Suprapubic skin (tissue), 4 donors: ENCODE measurements at places on chromosomes 12 and 14.

DNA sequence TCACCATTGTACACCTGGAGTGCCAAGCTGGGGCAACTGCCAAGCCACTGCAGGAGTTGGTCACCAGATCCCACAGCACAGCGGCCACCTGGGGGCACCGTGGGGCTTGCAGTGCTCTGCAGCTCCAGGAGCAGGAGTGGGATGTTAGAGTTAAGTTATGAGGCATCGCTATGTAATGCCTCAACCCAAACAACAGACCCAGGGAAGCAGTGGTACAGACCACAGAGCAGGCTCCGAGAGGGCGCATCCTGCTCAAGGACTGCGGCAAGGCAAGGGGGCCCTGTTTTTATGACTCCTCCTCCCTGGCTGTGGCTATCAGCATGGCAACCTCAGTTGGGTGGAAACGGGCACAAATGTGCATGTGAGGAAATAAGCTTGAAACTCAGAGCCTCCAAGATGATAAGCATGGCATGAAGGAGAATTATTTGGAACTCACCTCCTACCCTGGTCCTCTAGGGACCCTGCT is 63.1 kb downstream of the ARL6IP4 start:
- no peak for DNase-seq

- no peak for DNase-seq
Measured at GRCh38 chr14:72714094-72714493, 179.8 kb downstream of the DPF3 start.

DNA sequence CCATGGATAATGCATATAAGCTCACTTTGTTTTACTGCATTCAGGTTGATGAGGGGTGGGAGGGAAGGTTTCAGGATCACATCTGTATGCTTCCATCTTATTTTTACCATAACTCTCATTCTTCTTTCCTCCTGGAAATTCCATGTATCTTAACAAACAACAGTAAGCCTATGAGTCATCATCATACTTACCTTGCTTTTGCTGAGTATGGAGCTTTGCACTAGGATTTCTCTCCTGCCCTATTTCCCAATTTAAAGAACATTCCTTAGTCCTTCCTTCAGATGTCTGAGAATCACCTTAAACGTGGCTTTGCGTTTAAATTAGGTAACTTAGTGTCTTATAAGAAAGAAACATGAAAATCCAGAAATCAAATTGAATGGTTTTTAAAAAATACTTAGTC is 1.6 kb upstream of the CLEC14A start:
- no peak for DNase-seq

DNA sequence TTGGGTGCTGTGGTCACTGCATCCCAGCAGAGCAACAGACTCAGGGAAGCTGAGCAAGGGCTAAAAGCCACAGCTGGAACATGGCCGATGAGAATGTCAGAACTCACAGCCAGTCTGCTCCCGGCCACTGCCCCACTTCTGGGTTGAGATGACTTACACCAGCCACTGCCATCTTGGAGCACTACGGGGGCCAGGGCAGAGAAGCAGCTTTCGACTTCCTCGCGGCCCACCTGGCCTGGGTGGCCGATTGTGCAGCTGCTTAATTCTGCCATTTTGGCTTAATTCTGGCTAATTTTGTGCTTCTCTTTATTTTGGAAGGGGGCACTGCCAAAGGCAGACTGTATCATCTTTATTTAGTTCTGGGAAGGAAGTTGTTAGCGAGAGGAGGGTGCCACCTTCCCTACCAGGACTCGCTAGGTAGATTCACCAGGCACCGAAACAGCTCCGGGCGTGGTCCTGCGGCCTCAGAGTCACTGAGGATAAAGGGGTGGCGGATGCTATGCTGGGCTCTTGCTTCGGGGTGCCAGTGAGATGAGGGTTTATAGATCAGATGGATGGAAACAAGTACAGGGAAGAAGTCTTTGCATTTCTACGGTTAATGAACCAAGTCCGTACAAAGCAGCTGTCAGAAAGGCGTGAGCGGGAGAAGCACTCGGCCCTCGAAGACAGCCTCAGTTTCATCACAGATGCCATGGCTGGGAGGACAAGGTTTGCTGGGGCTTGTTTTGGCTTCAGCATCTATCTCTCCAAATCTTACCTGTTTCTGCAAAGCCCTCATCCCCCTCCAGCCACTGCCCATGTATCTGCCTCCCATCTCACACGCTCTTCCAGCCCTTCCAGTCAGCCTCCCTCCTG is 147.8 kb downstream of the PIWIL1 start:
- no peak for DNase-seq

DNA sequence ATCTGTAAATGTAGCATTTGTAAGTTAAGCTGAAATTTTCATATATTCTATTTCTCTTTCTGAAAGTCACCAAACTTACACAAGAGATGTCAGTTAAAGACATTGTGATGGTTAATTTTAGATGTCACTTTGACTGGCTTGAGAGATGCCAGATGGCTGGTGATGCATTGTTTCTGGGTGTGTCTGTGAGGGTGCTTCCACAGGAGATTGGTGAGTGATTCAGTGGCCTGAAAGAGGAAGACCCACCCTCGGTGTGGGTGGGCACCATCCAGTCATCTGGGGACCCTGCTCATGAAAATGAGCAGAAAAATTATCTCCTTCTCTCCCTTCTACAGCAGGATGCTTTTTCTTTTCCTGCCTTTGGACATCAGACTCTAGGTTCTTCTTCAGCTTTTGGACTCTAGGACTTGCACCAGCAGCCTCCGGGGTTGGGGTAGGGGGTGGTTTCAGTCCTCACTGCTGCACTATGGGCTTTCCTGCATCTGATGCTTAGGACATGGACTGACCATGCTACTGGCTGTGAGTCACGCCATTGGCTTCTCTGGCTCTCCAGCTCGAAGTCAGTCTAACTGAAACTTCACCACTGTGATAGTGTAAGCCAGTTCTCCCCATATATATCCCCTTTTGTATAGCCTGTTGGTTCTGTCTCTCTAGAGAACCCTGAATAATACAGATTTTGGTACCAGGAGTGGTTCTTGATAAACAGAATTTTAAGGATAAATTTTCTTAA is 20.9 kb downstream of the PDE6H start:
- no peak for DNase-seq

DNA sequence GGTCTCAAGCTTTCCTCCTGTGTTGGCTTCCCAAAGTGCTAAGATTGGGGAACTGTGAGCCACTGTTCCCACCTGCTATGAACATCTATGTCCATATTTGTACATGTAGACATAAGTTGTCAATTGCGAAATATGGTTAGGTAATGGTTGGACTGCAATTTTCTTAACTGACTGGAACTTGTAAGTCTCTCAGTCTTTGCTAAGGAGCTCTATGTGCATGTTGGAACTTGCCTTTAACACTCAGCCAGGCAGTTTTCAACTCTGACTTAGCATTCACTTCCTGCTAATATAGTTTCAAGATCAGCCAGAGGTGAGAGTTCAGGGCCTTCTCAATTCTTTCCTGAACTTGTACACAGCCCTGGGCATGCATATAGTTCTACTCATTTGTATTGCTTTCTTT is 44.5 kb upstream of the EEA1 start:
- no peak for DNase-seq

DNA sequence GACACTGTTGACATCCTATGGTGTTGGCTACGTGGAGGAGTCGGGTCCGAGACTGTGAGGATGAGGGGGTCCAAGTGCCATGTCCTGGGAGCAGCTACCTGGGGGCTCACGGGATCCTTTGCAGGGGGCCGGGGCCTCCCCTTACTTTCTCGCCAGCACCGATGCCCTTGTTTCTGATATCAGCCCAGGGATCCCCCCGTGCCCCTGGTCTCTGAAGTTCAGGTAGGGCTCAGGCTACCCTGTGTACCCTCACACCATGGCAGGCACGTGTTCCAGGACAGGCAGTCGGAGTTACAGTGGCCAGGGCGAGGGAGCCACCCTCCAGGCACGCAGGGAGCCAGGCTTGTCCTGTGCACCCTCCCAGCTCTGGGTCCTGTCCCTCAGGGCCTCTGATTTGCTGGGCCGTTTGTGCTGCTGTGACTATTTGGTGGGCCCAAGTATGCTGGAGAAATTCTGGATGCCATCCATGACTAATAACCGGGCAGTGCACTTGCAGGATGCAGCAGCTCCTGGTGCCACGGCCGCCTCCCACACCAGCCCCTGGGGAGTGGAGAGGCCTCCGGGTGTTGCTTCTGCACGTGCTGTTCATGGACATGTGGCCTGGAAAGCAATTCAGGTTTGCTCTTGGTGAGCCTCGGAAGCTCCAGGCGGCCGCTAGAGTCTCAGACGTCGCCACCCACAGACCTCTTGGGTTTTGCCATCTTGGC is 93.1 kb upstream of the SFSWAP start:
- no peak for DNase-seq

GRCh38 chr12:131454418-131455217 is 256.3 kb upstream of the SFSWAP start:
- DNase-seq, result no peak

DNA sequence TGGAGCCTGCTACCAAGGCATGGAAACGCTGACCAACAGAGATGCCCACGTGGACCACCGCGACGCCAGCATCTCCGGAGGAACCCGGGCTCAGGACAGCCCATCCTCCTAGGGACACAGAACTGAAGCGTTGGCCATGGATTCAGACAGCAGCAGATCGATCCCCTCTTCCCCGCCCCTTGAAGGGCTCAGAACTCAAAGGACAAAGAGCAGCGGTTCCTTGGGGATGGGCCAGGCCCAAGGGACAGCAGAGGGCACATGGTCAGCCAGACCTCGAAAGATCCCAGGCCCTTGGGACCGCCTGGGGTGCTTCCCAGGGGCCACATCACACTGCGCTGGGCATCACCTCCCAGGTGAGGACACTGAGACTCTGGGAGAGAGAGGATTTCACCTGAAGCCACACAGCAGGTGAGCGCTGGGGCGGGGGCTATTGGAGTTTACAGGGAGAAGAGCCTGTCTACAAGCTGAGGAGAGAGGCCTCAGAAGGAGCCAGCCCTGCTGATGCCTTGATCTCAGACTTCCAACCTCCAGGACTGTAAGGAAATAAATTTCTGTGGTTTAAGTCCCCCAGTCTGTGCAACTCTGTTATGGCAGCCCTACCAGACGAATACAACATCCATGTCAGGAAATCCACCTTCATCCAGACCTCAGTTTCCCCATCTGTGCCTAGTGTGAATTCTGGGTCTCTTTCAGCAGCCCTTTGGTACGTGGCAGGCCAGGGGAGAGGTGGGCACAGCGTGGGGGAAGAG is 49.4 kb downstream of the CCNK start:
- no peak for DNase-seq

- DNase-seq, result no peak
Measured at GRCh38 chr14:71488703-71489191, 443.5 kb upstream of the RGS6 start.

GRCh38 chr14:105087308-105087962 is 22.2 kb upstream of the GPR132 start:
- DNase-seq, result peak; percentile 74

- no peak for DNase-seq
Measured at GRCh38 chr12:42582050-42582449, 7.5 kb downstream of the PRICKLE1 start.

DNA sequence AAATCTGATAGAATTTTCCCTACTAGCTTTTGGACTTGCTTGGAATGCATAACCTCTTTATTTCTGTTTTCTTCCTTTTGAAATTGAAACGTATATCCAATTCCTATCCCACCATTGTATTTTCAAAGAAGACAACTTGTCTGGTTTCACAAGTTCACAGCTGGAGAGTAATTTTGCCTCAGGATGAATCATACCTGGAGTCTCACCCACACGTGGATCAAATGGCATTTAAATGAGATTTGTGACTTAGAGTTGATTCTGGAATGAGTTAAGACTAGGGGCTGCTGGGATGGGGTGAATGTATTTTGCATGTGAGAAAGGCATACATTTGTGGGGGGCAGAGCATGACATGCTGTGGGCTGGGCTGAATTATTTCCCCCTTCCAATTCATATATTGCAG is 516.5 kb upstream of the MGAT4C start:
- DNase-seq, result no peak

GRCh38 chr12:51625370-51625769 is 34.3 kb downstream of the SCN8A start:
- DNase-seq, result no peak

DNA sequence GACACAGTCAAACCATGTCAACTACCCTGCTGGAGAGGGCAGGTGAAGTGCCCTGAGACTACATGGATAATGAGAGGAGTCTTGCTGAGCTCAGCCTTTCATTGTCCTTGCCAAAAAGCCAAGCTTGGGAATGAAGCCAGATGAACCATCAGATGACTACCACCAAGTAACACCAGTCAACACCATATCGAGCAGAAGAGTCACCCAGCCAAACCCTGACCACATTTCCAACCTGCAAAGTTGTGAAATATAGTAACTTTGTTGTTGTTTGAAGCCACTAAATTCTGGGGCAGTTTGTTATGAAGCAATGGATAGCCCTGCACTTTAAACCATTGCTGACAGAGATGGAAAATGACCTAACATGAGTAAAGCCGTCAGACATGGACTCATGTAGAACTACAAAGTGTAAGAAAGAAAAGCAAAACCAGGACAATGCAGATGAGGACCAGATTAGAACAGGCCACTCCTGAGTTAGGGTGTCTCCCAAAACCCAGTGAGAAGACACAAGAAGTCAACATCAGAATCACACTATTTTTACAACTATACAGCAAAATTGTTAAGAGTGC is 12.5 kb upstream of the CRADD start:
- no peak for DNase-seq

DNA sequence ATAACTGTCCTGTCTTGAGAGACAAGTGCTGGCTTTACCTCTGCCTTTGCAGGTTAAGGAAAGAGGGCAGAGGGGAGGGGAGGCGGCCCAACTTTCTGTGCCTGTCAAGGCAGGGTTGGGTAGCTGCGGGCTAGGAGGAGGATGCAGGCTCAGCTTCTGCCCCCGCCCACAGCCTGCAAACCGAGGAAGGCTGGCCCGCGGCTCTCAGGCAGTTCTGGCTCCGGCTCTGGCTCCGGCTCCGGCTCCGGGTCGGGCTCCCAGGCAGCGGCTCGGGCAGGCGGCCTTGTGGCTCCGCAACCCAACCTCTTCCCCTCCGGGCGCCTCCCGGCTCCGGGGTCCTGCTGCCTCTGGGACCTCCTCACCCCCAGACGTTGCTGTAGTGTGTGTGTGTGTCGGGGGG is 92.9 kb downstream of the TMEM30B start:
- peak; percentile 65 for DNase-seq

DNA sequence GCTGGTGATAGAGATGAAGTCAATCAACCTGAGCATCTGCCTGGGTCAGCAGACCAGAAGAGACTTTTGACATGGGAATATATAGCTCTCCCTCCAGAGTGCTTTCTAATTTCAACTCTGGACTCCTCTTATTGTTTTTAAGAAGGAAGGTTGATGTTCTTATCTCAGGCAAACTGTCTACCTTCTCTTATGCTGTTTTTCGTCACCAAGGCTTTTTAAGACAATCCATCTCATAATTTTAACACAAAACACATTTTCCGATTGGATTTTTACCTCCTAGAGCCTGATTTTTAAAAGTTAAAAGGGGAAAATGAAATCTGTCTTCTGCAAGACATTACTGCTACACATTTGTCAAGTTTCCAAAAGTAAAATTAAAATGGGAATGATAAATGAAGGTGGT is 368.7 kb upstream of the MIS18BP1 start:
- no peak for DNase-seq

- DNase-seq, result no peak
Measured at GRCh38 chr12:50580436-50580835, 75.7 kb downstream of the DIP2B start.
